ENCODE measurements at places on chromosomes 5 and 9. TPM values are rescaled to one million over a fixed set of nuclear protein-coding genes. Genes with fewer than 3 reads are reported as not detected.

DNA sequence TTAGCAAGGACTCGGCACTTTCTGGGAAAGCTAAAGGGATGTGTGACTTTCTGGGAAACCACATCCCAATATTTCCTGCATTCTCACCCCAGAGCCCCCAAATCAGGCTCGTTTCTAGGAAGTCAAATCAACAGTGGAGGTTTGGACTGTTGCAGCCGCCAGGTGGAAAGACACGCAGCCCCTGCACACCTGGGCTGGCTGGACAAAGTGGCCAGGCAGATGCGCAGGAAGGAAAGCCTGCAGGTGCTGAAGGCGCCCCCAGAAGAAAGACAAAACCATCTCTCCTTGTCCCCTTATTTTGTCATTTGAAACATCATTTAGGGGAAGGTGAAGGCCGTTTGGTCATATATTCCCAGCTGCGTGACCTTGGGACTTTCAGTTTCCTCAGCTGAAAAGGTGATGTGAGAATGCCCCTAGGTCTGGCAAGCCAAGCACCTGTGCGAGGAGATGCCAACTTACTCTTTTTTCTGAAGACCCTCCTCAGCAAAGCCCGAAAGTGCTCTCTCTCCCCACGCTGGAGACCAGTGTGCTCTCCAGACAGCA is 97.9 kb upstream of the CPEB4 start:
- DNase-seq = no peak
- no peaks in the 10 kb centered on the region for H3K36me3 ChIP-seq
- no peak overlapping the region for H3K27ac ChIP-seq
- no peak overlapping the region for H3K4me3 ChIP-seq

GRCh38 chr5:180591311-180591887 is at the start of gene SCGB3A1:
Gene SCGB3A1, minus strand, starts transcription at chr5:180591499. Its CDS starts 37 bp downstream, at chr5:180591462.
- H3K4me1 ChIP-seq = no peaks in the 10 kb centered on the region
- no peaks in the 10 kb centered on the region for H3K27me3 ChIP-seq
- no peak within 1 kb of the TSS for H3K27ac ChIP-seq
- H3K36me3 ChIP-seq = no peaks in the 10 kb centered on the region

GRCh38 chr5:9845185-9845584 is 215.0 kb upstream of the TAS2R1 start:
- H3K4me3 ChIP-seq = no peak overlapping the region
- no peaks in the 10 kb centered on the region for H3K36me3 ChIP-seq
- H3K27me3 ChIP-seq = no peaks in the 10 kb centered on the region
- no peak for DNase-seq
- H3K27ac ChIP-seq = no peak overlapping the region
- H3K4me1 ChIP-seq = no peaks in the 10 kb centered on the region

DNA sequence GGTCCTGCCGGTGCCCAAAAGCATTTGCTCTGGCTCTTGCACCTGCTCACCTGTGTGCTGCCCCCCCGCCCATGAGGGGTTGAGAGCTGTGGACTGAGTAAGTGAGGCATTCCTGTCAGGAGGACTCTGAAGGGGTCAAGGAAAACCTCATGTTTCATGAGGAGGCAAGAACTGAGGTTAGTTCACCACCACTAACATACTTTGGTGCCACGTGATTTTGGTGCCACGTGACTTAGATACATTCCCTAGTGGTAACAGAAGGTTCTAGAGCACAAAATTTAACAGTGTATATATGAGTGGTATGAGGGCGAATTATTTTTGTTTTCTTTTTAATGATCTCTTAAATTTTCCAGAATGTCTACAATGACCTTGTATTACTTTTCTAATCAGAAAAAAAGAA is 6.3 kb upstream of the IL12B start:
- no peak for DNase-seq
- no peaks in the 10 kb centered on the region for H3K36me3 ChIP-seq
- no peaks in the 10 kb centered on the region for H3K27me3 ChIP-seq
- no peak overlapping the region for H3K4me3 ChIP-seq
- H3K4me1 ChIP-seq = peaks cover 2% of the 10 kb centered on the region

- no peaks in the 10 kb centered on the region for H3K4me1 ChIP-seq
- H3K36me3 ChIP-seq = no peaks in the 10 kb centered on the region
- DNase-seq = no peak
- H3K4me3 ChIP-seq = no peak overlapping the region
Observed at GRCh38 chr9:26369093-26369492, 523.5 kb downstream of the CAAP1 start.

GRCh38 chr9:133484671-133485437 is 6.0 kb upstream of the SLC2A6 start:
- H3K27me3 ChIP-seq = no peaks in the 10 kb centered on the region
- H3K27ac ChIP-seq = no peak overlapping the region
- peak; percentile 73 for DNase-seq
- H3K4me1 ChIP-seq = no peaks in the 10 kb centered on the region
- no peaks in the 10 kb centered on the region for H3K36me3 ChIP-seq

- no peaks in the 10 kb centered on the region for H3K27me3 ChIP-seq
- H3K4me1 ChIP-seq = peaks cover 8% of the 10 kb centered on the region
- no peak overlapping the region for H3K4me3 ChIP-seq
- no peak for DNase-seq
- no peaks in the 10 kb centered on the region for H3K36me3 ChIP-seq
Observed at GRCh38 chr5:41156739-41157138, 56.6 kb downstream of the C6 start.

- no peak overlapping the region for H3K4me3 ChIP-seq
- no peak for DNase-seq
- no peaks in the 10 kb centered on the region for H3K36me3 ChIP-seq
- no peaks in the 10 kb centered on the region for H3K27me3 ChIP-seq
- no peaks in the 10 kb centered on the region for H3K4me1 ChIP-seq
- peak overlapping the region; percentile 97 for H3K27ac ChIP-seq
Observed at GRCh38 chr5:78533356-78533755, 115.2 kb downstream of the LHFPL2 start.

DNA sequence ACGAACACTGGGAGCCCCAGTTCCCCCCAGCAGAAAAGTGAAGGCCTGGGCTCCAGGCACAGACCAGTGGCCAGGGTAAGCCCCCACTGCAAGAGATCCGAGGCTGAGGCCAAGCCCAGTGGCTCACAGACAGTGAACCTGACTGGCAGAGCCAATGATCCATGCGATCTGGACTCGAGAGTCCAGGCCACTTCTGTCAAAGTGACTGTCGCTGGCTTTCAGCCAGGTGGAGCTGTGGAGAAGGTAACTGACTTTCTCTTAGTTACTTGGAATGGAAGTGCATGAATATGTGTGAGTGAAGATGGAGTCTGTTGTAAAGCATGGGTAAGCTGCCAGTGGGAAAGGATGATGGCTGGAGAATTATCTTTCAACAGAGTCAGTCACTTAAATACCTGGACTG is 99.7 kb downstream of the GOLPH3 start:
- H3K27ac ChIP-seq = no peak overlapping the region
- no peaks in the 10 kb centered on the region for H3K27me3 ChIP-seq
- DNase-seq = no peak
- H3K4me3 ChIP-seq = no peak overlapping the region
- H3K4me1 ChIP-seq = no peaks in the 10 kb centered on the region
- H3K36me3 ChIP-seq = no peaks in the 10 kb centered on the region

DNA sequence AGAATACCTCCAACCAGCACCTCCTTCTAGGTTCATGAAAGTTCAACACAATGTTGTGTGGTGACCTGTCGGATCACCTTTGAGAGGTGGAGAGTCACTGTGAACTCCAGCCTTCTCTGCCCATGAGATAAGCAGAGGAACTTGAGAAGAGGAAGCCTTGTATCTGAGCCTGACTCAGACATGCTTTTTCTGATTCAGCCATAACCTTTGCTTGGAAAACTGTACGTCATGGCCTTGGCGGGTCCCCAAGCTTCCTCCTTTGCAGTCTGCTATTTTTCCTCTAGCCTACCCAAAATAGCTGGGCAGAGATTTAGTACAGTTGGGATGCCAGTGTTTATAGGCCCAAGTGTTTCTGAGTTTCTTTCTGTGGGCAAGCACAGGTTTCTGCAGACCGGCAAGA is 274.7 kb downstream of the CETN3 start:
- DNase-seq = peak; percentile 95
- no peak overlapping the region for H3K4me3 ChIP-seq
- no peaks in the 10 kb centered on the region for H3K36me3 ChIP-seq
- no peaks in the 10 kb centered on the region for H3K27me3 ChIP-seq

DNA sequence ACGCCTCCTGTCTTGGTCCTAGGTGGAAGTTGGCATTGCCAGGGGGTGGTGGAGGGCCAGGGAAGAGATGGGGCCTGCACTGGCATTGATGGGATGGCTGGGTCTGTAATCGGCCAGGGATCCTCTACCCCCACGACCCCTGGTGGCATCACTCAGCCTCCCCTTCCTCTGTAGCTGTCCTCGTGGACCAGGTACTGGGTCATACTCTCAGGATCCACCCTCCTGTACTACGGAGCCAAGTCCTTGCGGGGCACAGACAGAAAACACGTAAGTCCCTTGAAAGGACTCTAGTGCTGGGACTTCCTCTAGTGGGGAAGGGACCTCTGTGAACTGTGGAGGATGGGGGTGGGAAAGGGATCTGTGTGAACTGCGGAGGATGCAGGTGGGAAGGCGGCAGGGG is 52.1 kb upstream of the GARNL3 start:
- H3K4me1 ChIP-seq = no peaks in the 10 kb centered on the region
- no peaks in the 10 kb centered on the region for H3K36me3 ChIP-seq
- H3K4me3 ChIP-seq = no peak overlapping the region
- DNase-seq = no peak
- H3K27ac ChIP-seq = no peak overlapping the region
- H3K27me3 ChIP-seq = no peaks in the 10 kb centered on the region

- H3K36me3 ChIP-seq = no peaks in the 10 kb centered on the region
- H3K4me3 ChIP-seq = no peak overlapping the region
- no peak overlapping the region for H3K27ac ChIP-seq
- no peaks in the 10 kb centered on the region for H3K27me3 ChIP-seq
- H3K4me1 ChIP-seq = no peaks in the 10 kb centered on the region
- no peak for DNase-seq
Observed at GRCh38 chr9:73179589-73179988, 27.9 kb downstream of the ANXA1 start.

- no peak overlapping the region for H3K27ac ChIP-seq
Observed at GRCh38 chr5:155838394-155838793, 488.6 kb upstream of the SGCD start.

DNA sequence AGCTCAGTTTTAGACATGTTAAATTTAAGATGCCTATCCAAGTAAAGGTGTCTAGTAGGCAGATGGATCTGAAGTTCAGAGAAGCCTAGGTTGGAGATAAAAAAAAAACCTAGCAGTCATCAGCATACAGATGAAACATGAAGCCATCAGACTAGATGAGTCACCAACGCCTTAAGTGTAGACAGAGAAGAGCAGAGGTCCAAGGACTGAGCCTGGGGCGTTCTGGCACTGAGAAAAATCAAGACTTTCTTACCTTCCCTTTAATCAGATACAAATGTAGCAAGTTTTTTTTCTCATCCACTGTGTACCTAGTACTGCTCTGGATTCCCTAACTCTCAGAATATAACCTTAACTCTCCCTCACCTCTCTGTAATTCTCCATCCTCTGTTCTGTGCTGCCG is 97.3 kb downstream of the SIL1 start:
- no peak overlapping the region for H3K27ac ChIP-seq
- no peaks in the 10 kb centered on the region for H3K4me1 ChIP-seq
- no peaks in the 10 kb centered on the region for H3K27me3 ChIP-seq
- H3K36me3 ChIP-seq = no peaks in the 10 kb centered on the region

DNA sequence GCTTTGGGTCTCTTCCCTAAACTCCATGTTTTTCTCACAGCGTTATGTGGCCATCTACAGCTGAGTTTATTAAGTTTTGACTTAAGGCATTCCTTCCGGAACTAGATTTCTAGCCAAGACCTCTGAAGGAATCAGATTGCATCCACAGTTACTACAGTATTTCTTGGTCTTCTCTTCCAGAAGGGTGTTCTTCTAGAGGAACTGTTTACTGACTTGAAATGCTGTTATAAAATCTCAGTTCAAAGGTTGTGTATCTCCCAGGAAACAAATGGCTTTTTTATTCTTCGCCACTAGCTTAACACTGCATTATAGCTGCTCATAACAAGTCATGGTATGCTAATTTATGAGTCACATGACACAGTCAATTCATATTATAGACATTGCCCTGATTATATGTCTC is 55.3 kb upstream of the RAD23B start:
- H3K4me1 ChIP-seq = no peaks in the 10 kb centered on the region
- H3K4me3 ChIP-seq = no peak overlapping the region
- no peaks in the 10 kb centered on the region for H3K36me3 ChIP-seq
- no peaks in the 10 kb centered on the region for H3K27me3 ChIP-seq

DNA sequence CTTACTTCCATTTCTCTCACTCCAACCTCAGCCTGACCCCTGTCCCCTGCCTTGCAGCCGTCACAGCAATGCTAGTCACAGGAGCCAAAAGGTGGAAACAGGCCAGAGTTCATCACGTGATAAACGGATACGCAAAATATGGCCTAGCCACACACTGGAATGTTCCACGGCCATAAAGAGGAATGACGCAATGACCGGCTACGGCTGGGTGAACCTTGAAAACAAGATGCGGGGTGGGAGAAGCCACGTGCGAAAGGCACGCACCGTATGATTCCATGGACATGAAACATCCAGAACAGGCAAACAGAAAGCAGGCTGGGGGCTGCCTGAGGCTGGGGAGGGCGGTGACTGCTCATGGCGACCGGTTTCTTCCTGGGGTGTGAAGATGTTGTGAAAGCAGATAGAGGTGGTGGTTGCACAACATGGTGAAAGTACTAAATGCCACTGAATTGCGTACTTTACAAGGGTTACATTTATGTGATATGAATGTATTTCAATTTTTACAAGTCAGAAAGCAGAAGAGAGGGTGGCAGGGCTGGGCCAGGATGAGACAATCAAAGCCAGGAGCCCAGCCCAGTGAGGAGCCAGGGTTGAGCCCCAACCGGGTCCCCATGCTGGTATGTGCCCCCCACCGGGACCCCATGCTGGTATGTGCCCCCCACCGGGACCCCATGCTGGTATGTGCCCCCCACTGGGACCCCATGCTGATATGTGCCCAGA is 117.8 kb upstream of the SARDH start:
- H3K36me3 ChIP-seq = no peaks in the 10 kb centered on the region
- H3K4me3 ChIP-seq = no peak overlapping the region
- peak; percentile 74 for DNase-seq
- no peak overlapping the region for H3K27ac ChIP-seq
- no peaks in the 10 kb centered on the region for H3K4me1 ChIP-seq

- no peak overlapping the region for H3K4me3 ChIP-seq
- no peak overlapping the region for H3K27ac ChIP-seq
- H3K27me3 ChIP-seq = no peaks in the 10 kb centered on the region
- no peaks in the 10 kb centered on the region for H3K36me3 ChIP-seq
- no peaks in the 10 kb centered on the region for H3K4me1 ChIP-seq
Observed at GRCh38 chr9:82164159-82164558, 175.6 kb downstream of the SPATA31D1 start.

GRCh38 chr9:136310273-136311030 is 6.6 kb upstream of the CCDC187 start:
- H3K27me3 ChIP-seq = no peaks in the 10 kb centered on the region
- no peak for DNase-seq
- no peaks in the 10 kb centered on the region for H3K4me1 ChIP-seq
- no peak overlapping the region for H3K4me3 ChIP-seq

- H3K27ac ChIP-seq = no peak overlapping the region
- DNase-seq = no peak
- peaks cover 5% of the 10 kb centered on the region for H3K36me3 ChIP-seq
- no peak overlapping the region for H3K4me3 ChIP-seq
Observed at GRCh38 chr5:42689391-42689790, 67.2 kb upstream of the CCDC152 start.

Gene PCDHA4
- 0.78 TPM for total RNA-seq

Gene FOXD4L5
- total RNA-seq = 0.45 TPM

Gene ARL15
- total RNA-seq = 44.7 TPM

Gene HTR1A
- total RNA-seq = 0.52 TPM

Gene SUSD3
- 10.3 TPM for total RNA-seq

Gene HK3
- 38.8 TPM for total RNA-seq

Gene C6
- total RNA-seq = 3.0 TPM

Gene CTXN3
- total RNA-seq = not detected

Gene KCNV2
- total RNA-seq = not detected

Gene SLC34A3
- not detected for total RNA-seq

Gene PCA3
- 0.81 TPM for total RNA-seq

Gene SLC4A9
- not detected for total RNA-seq
